ENCODE measurements at places on chromosomes 1 and 21. TPM values are rescaled to one million over a fixed set of nuclear protein-coding genes. Genes with fewer than 3 reads are reported as not detected.

Gene CNIH3
- 8.2 TPM for polyA plus RNA-seq

Gene PGLYRP3
- not detected for polyA plus RNA-seq

Gene SERPINC1
- polyA plus RNA-seq, result 0.25 TPM

Gene RGS2
- 66.3 TPM for polyA plus RNA-seq

Gene LHX8
- polyA plus RNA-seq, result not detected

Gene NECTIN4
- polyA plus RNA-seq, result not detected

Gene OPRD1
- polyA plus RNA-seq, result not detected

Gene ALG14
- 0.79 TPM for polyA plus RNA-seq

Gene INSRR
- polyA plus RNA-seq, result not detected

Gene DMRTA2
- polyA plus RNA-seq, result not detected

Gene PCAT6
- polyA plus RNA-seq, result 2.8 TPM

Gene TSHB
- not detected for polyA plus RNA-seq

Data from aorta (tissue), 5 donors.